Calu3 (cell line): ENCODE measurements at places on chromosomes 2 and 18.

- no peak overlapping the region for H3K27ac ChIP-seq
- H3K4me3 ChIP-seq: no peak overlapping the region
- no peaks in the 10 kb centered on the region for H3K27me3 ChIP-seq
- DNase-seq: no peak
- no peaks in the 10 kb centered on the region for H3K36me3 ChIP-seq
These were observed 11.7 kb upstream of the MYO1B start for GRCh38 chr2:191233533-191233932.

DNA sequence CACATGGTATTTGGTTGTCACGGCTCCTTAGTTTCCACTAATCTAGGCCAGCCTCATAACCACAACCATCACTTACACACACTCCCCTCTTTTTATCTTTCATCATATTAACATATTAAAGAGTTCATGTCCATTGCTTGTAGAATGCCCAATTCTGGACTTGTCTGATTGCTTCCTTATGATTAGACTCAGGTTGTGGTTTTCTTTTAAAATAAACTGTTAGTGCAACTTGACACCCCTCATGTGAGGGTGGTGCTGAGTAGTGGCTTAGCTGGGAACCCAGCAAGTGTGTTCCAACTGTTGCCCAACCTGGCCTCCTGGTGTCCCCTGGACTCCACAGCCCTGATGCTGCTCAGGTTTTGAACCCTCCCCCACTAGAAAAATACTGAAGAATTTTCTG lies 20.1 kb upstream of the CD207 start:
- no peaks in the 10 kb centered on the region for H3K4me1 ChIP-seq
- H3K4me3 ChIP-seq: no peak overlapping the region
- H3K27me3 ChIP-seq: peaks cover 99% of the 10 kb centered on the region
- DNase-seq: no peak
- H3K36me3 ChIP-seq: no peaks in the 10 kb centered on the region

GRCh38 chr18:51611326-51611725 lies 413.8 kb upstream of the MEX3C start:
- H3K4me1 ChIP-seq: peaks cover 22% of the 10 kb centered on the region
- peaks cover 49% of the 10 kb centered on the region for H3K27me3 ChIP-seq
- H3K27ac ChIP-seq: no peak overlapping the region
- no peak overlapping the region for H3K4me3 ChIP-seq

- peaks cover 21% of the 10 kb centered on the region for H3K4me1 ChIP-seq
- no peak for DNase-seq
- H3K36me3 ChIP-seq: no peaks in the 10 kb centered on the region
- no peak overlapping the region for H3K27ac ChIP-seq
- H3K4me3 ChIP-seq: no peak overlapping the region
- no peaks in the 10 kb centered on the region for H3K27me3 ChIP-seq
These were observed 44.5 kb downstream of the METTL8 start for GRCh38 chr2:171389325-171389724.

- H3K4me1 ChIP-seq: peaks cover 46% of the 10 kb centered on the region
- peak overlapping the region; percentile 42 for H3K4me3 ChIP-seq
- peaks cover 47% of the 10 kb centered on the region for H3K36me3 ChIP-seq
- H3K27ac ChIP-seq: peak overlapping the region; percentile 78
- H3K27me3 ChIP-seq: no peaks in the 10 kb centered on the region
- DNase-seq: no peak
These were observed 5.2 kb downstream of the PPP4R1 start for GRCh38 chr18:9609190-9609589.

GRCh38 chr2:30405260-30405605 lies 41.8 kb upstream of the LCLAT1 start:
- no peak overlapping the region for H3K27ac ChIP-seq
- peaks cover 4% of the 10 kb centered on the region for H3K4me1 ChIP-seq
- H3K36me3 ChIP-seq: no peaks in the 10 kb centered on the region

DNA sequence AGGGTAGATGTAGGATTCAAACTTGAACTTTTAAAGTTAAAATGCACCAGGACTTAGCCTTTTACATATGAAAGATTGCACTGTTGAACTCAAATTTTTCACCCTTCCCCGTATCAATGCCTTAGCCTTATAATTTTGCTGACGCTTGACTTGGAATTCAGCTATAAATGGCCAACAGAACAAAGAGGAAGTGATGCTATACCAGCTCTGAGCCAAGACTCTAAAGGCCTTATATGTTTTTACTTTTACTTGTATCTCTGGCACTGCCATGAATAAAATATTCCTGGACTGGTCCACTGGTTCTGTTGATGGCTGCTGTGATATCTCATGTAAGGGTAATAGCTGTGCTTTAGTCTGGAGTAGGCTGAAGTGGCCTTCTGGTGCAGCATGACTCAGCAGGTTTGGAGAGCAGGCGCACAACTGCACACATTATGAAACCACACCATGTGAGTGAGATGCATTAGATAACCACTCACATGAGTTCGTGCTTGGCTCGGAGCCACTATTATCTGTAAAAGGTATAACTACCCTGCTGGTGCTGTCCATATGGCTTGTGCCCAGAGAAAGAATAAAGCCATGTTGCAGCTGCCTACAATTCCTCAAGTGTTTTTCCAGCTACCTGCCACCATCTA lies 8.4 kb upstream of the IER3IP1 start:
- H3K27me3 ChIP-seq: peaks cover 52% of the 10 kb centered on the region
- no peak for DNase-seq
- no peak overlapping the region for H3K4me3 ChIP-seq

DNA sequence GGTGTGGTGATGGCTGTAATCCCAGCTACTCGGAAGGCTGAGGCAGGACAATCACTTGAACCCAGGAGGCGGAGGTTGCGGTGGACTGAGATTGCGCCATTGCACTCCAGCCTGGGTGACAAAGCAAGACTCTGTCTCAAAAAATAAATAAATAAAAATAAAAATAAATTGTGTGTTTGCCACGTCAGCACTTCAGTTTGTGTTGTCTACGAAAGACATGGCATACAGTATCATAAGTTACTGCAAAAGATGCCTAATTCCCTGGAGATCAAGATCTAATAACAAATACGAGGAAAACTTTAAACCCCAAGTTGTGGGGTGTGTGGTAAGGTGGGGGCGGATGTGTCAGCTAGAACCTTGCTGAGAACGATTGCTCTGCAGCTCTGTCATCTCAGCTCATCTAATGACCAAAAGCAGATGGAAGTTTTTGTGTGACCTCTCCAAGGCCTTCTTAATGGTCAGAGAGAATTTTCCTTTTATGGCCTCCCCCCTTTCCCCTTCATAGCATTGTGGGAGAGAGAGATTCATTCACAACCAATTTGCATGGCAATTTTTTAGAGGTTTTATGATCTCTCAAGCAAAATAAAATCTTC lies 11.3 kb downstream of the NPAS2 start:
- DNase-seq: no peak
- H3K27me3 ChIP-seq: no peaks in the 10 kb centered on the region
- no peak overlapping the region for H3K4me3 ChIP-seq
- no peak overlapping the region for H3K27ac ChIP-seq

- H3K4me1 ChIP-seq: no peaks in the 10 kb centered on the region
- no peak overlapping the region for H3K4me3 ChIP-seq
- DNase-seq: no peak
- H3K36me3 ChIP-seq: no peaks in the 10 kb centered on the region
- no peak overlapping the region for H3K27ac ChIP-seq
- H3K27me3 ChIP-seq: no peaks in the 10 kb centered on the region
These were observed 248.3 kb upstream of the KYNU start for GRCh38 chr2:142629193-142629592.

GRCh38 chr2:70088598-70089219 lies 1.4 kb downstream of the PCBP1 start:
- H3K4me1 ChIP-seq: peaks cover 29% of the 10 kb centered on the region
- H3K4me3 ChIP-seq: peak overlapping the region; percentile 93
- H3K36me3 ChIP-seq: peaks cover 56% of the 10 kb centered on the region
- no peaks in the 10 kb centered on the region for H3K27me3 ChIP-seq

DNA sequence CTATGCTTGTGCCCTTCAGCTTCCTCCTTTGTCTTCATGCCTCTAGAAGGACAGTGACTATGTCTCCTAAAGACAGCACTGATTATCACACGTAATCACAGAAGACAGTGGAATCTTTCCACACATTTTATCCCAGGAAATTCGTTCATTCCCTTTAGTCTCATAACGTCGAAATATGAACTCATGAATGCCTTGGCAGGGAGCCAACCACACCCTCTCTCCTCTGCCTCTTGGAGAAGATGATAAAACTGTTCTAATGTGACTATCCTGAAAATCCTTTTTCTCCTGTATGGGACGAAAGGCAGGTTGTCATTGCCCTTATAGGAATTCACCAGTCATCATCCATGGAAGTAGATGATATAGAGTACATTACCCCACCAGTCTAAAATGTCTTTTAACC lies 726.6 kb upstream of the FANCL start:
- H3K27ac ChIP-seq: no peak overlapping the region
- H3K4me3 ChIP-seq: no peak overlapping the region
- no peaks in the 10 kb centered on the region for H3K36me3 ChIP-seq
- no peaks in the 10 kb centered on the region for H3K27me3 ChIP-seq
- DNase-seq: peak; percentile 19
